ENCODE measurements at places on chromosomes 6 and 20.

- DNase-seq, result peak; percentile 55
These were observed 15.5 kb downstream of the CCDC167 start for GRCh38 chr6:37483917-37484785.

DNA sequence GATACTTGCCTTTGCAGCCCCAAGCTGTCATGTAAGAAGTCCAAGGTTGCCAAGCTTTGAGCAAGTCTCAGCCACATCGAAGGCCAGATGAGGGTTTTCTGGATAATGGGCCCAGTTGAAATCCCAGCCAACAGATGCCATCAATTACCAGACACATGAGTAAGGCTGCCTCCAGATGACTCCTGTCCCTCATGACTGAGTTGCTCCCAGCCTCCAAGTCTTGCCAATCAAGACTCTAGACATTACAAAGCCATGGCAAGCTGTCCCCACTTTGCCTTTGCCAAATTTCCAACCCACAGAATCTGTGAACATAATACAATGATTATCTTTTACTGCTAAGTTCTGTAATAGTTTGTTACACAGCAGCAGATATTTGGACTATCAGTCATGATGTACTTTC, 76.8 kb upstream of the ARMC2 start:
- DNase-seq, result no peak

DNA sequence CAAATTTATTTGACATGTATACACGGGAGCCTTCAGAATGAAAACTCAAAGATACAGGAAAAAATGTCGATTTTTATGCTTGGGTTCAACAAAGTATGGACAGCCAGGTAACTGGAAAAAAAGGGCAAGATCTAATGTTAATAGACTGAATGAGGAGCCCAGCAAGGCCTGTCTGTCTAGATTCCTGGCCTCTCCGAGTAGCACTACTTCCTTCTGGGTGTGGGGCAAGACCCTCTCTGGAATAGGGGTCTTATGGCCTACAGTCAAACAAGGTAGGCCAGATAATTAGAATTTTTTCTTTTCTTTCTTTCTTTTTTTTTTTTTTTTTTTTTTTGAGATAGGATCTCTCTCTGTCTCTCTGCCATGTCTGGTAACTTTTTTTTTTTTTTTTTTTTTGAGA, 113.4 kb upstream of the SHLD1 start:
- no peak for DNase-seq

GRCh38 chr6:80967609-80968008, 784.9 kb downstream of the TENT5A start:
- DNase-seq, result no peak

DNA sequence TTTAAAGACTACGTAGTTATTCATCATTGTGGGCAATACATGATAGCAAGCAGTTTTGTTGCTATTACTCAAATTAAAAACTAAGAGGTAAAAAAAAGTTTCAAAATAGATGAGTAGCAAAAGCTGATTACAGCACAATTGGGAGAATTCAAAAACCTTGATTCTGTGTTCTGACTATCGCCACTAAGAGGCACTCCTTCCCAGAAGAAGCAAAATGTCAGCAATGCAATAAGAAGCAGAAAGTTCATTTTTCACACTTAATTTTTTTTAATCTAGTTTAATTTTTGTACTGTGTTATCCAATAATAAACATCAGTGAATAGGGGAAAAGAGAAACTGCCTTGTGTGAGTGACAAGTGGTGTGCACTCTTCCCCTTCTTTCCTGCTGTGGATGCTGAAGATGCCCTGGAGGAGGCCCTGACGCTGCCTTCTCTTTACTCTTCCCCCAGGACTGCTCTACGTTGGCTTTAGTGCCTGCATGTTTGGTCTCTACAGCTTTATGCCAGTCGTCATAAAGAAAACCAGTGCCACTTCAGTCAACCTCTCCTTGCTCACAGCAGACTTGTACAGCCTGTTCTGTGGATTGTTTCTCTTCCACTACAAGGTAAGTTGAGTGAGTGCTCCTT, 263.2 kb upstream of the PLN start:
- no peak for DNase-seq

DNA sequence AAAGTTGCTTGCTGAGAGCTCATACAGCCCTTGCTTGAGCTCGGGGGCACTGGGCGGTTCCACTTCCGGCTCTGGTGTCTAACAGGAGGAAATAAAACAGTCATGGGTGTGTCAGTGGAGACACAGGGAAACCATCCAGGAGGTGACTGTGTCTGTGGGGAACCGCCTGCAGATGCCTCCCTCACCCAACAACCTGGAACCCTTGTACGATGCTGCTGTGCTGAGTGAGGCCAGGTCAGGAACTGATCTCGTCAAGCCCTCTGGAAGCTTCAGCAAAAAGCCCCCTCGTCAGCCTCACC, 15.5 kb downstream of the TXNDC5 start:
- no peak for DNase-seq

DNA sequence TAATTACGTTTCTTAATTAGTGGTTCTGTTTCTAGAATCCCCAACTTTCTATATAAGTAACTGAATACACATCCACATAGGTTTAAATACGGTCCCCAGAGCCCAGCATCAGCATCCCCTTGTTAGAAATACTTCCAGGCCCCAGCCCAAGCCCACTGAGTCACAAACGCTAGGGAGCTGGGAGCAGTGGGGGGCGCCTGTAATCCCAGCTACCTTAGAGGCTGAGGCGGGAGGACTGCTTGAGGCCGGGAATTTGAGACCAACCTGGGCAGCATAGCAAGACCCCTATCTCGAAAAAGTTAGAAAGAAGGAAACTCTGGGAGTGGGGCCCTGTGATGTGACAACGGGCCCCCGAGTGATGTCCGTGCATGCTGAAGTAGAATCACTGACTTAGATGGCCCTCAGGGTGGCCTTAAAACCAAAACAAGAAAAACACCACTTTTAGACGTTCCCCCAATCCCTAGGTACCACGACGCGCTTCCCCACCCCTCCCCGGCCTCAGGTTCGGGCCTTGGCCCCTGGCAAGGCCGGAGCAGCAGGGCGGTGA, 1.3 kb upstream of the PPP1R3G start:
- no peak for DNase-seq

- DNase-seq, result peak; percentile 29
These were observed 141.9 kb downstream of the GMPR start for GRCh38 chr6:16380220-16380809.

DNA sequence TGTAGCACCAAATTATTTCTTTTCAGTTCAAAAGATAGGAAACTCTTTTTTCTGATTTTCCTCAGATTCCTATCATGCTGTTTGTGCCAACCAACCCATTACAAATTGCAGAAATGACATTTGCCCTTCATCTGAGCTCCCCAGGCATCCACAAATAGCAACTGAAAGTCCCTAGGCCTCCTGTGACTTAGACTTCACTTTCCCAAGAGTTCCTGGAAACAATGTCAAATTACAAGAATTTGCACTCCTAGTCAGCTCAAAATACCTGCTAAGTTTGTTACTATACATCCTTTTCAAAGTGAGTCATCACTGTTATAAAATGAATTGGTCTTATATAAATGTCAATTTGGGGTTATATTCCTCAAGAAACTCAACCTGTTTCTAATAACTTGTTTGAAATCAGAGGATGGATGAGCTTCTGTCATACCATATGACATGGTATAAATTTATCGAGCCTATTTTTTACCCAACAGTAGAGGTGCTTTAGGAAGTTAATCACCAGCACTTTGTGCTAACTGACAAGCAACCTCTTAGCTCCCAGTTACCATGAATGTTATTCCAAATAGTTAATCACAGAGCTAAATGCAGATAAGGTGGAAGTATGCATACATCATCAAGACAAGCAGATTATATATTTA, 256.5 kb downstream of the HACE1 start:
- DNase-seq, result no peak

GRCh38 chr20:36886859-36887751, 11.2 kb downstream of the TLDC2 start:
- peak; percentile 84 for DNase-seq

DNA sequence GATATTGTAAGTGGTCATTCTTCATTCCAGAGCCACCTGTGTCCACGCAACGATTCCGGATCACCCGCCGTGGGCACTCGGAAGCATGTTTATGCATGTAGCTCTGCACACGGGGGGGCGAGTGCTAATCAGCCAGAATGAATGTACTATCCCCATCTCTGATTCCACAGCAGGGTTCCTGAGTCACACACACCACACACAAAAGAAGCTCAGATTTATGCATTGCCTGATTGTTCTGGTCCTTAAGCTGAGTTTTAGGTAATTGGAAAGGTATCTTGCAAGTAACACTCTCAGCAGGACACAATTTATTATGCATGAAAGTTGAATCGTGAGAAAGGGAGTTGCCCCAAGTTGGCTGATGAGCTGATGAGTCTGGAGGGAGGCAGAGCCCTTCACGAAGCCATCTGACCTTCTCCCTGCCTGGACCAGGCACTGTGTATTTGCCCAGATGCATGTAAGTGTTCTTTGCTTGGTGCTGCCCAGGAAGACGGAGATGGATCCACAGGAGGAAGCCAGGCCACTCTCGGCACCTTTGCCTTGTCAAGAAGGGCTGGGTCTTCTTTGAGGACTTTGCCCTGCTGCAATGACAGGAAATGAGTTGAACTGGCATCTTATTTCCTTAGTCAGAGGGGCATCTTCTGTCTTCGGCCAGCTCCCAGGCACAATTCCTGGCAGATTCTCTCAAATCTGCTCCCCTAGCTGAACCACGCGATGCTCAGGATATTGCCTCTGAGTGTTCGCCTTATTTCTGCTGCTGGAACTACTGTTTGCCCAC, 141.1 kb downstream of the SYNDIG1 start:
- no peak for DNase-seq

- no peak for DNase-seq
These were observed 1.4 kb upstream of the TIAM2 start for GRCh38 chr6:154993710-154994109.

DNA sequence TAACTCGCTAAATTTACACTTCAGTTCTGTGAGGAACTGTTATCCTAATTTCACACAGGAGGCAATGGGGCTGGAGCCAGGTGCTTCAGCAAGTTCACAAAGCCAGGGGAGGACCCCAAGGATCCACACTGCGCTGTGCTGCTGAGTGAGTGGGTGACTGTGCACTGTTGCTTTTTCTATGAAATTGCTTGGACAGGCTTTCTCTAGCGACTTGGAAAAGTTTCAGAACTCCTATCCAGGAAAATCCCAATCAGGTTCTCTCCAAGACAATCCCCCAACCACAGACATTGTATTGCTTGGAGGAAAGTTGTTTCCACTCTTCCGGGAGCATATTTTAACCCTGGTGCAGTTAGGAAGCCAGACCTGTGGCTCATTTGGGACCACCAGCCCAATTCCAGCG, 175.9 kb upstream of the CST7 start:
- no peak for DNase-seq

- no peak for DNase-seq
These were observed 4.7 kb upstream of the TRMT11 start for GRCh38 chr6:125981571-125982185.

DNA sequence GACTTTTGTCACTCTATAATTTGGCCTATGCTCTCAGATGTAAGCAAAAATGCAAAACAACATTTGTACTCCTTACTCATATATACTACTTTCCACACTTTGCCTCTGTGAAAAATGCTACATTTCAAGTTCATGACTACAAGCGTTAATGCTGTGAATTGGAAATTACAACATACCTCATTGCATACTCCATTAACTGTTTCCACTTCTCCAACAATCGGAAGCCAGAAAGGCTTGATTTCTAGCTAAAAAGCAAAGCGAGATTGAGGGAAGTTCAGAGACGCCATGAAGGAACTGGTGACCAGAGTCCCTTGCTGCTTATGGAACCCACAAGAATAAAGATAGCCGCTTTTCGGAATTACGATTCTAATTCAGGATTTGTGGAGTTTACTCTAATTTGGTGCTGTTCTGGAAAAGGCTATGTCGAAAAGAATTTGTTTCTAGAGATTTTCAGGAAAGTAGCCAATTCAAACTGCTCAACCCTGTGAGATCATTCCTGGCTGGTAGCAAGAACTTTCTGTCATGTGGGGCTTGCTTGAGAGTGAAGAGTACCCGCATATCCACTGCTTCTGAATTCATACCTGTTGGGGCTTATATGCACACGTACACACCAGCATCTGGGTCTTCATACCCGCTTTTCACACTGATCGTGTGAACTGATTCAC, 98.0 kb upstream of the CITED2 start:
- no peak for DNase-seq

DNA sequence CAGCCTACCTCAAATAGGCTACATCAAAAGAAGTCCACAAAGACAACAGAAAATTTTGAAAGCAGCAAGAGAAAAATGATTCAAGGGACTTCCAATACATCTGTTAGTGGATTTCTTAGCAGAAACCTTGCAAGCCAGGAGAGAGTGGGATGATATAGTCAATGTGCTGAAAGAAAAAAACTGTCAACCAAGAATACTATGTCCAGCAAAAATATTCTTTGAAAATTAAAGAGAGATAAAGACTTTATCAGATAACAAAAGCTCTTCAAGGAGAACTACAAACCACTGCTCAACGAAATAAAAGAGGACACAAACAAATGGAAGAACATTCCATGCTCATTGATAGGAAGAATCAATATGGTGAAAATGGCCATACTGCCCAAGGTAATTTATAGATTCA, 34.0 kb downstream of the MCHR2 start:
- no peak for DNase-seq

GRCh38 chr20:35091816-35092523, 637 bp downstream of the TRPC4AP start:
- peak; percentile 13 for DNase-seq

DNA sequence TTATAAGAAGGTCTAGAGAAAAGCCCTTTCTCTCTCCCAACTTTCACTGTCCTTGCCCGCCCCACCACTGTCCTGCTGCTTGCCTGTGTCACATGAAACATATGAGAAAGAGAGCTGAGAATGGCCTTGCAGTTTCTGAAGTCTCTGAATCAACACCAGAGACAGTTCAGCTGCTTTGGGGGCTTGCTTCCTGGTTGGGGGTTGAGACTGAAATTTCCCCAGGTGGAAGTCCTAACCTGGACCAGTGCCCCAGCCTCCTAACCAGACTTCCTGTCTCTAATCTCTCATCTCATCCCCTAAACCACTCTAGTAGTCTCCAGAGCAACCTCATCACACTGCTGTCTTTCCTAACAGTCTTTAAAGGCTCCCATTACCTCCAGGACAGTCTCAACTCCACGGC, 10.7 kb downstream of the TRAM2 start:
- DNase-seq, result no peak

- DNase-seq, result no peak
These were observed 19.9 kb downstream of the ATXN1 start for GRCh38 chr6:16741112-16742016.

DNA sequence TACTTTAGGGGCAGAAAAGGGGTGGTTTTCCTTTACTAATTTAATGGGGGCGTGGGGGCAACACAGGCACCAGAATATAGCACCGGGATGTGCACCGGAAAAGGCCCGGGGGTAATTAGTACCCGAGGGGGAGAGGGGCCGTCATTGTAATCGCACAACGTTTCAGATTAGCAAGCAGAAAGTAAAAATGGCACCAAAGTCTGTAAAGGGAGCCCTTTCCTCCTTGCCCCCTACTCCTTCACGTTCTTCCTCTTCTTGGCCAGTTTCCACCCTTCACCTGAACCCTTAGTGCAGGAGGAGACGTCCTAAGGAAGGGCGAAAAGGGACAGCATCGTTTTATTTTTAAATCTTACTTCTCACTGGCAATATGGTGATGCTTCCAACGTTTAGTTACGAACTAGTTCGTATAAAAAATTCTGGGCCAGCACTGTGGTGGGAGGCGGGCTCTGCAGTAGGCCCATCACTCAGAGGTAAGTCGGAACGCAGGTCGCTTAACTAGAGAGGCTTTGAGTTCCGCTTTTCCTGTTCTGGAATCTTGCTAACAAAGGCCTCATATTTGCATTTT, 742 bp upstream of the CEP85L start:
- DNase-seq, result peak; percentile 35

GRCh38 chr6:131167773-131168172, 32.5 kb downstream of the AKAP7 start:
- no peak for DNase-seq

GRCh38 chr6:7721649-7722048, 4.2 kb upstream of the BMP6 start:
- no peak for DNase-seq

Data from NCI-H1436 (cell line).